ENCODE measurements at places on chromosomes 7 and 10. TPM values are rescaled to one million over a fixed set of nuclear protein-coding genes. Genes with fewer than 3 reads are reported as not detected.

NRF1 gene
- total RNA-seq, result 8.4 TPM

SPDYE8 gene
- not detected for total RNA-seq

MUC3A gene
- total RNA-seq, result not detected

BHLHA15 gene
- 0.13 TPM for total RNA-seq

JMJD1C gene
- total RNA-seq, result 72.7 TPM

FBXO24 gene
- 0.25 TPM for total RNA-seq

NPC1L1 gene
- total RNA-seq, result not detected

SEMA3C gene
- total RNA-seq, result 0.16 TPM

CRTAC1 gene
- 3.1 TPM for total RNA-seq

FGFBP3 gene
- total RNA-seq, result 0.16 TPM

ATG9B gene
- not detected for total RNA-seq

CHCHD3 gene
- 78.0 TPM for total RNA-seq
